ENCODE measurements at places on chromosomes 3 and 15.

DNA sequence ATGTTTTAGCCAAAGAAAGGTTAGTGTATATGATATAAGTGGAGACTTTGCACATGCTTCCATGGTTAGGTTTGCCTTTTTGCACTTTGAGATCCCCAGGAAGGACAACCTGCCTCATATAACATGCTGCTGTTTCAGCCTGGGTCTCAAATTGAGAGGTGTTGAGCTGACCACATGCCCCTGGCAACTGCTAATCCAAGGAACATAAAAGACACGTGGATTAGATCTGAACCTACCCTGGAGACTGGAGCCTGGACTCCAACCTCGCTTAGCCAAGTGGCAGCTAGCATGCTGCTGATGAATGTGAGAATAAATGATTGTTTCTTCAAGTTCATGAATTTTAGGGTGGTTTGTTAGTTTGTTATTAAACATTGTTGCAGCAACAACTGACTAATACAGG lies 301.8 kb upstream of the TBC1D5 start:
- no peak for DNase-seq

- DNase-seq: no peak
Measured at GRCh38 chr3:165859061-165859460, 21.8 kb upstream of the BCHE start.

DNA sequence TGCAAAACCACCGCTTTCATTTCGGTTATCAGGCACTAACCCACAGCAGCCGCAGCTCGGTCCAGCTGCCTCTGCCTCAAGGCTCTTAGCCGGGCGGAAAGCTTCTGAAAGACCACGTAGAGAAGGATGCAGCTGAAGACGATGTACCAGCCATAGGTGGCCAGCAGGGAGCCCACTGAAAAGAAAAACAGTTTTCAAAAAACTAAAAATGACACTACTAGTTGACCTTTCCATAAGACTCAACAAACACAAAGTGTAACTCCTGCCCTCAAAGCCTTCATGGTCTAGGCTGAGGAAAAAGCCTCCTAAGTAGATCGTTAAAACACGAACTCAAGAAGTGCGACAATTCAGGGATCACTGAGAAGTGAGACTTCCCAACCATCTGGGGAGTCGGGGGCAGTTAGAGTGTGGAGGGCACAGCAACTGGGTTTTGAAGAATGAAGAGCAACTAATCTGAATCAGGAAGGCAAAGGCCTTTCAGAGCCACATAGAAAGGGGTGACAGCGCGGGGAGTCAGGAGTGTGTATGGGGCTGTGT lies 716 bp downstream of the SELENOS start:
- DNase-seq: peak; percentile 64

DNA sequence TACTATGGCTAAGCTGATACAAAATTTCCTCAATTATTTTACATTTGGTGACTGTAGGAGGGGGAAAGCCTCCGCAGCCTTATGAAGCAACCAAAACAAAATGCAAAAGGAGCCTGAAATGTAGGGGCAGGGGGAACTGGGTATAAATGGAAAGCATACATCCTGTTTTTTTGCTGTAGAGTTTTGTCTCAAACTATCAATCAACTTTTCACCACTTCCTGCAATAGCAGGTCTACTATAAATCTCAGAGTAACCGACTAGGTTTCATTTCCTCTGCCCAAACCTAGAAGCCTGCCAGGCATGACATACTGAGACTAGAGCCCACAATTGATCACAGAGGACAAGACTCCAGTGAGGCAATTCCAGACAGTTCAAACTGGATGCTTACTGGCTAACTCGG lies 91.3 kb downstream of the SHQ1 start:
- DNase-seq: no peak

GRCh38 chr15:76905855-76906254 lies 715 bp upstream of the SCAPER start:
- no peak for DNase-seq
